Spleen (tissue), 13 donors: ENCODE measurements at places on chromosomes 7 and 10. TPM values are rescaled to one million over a fixed set of nuclear protein-coding genes. Genes with fewer than 3 reads are reported as not detected.

GRCh38 chr7:112449353-112449752, 907 bp upstream of the IFRD1 start:
- H3K4me3 ChIP-seq = peak overlapping the region; percentile 80
- no peak for DNase-seq
- H3K36me3 ChIP-seq = no peaks in the 10 kb centered on the region
- no peaks in the 10 kb centered on the region for H3K27me3 ChIP-seq
- peaks cover 59% of the 10 kb centered on the region for H3K4me1 ChIP-seq

DNA sequence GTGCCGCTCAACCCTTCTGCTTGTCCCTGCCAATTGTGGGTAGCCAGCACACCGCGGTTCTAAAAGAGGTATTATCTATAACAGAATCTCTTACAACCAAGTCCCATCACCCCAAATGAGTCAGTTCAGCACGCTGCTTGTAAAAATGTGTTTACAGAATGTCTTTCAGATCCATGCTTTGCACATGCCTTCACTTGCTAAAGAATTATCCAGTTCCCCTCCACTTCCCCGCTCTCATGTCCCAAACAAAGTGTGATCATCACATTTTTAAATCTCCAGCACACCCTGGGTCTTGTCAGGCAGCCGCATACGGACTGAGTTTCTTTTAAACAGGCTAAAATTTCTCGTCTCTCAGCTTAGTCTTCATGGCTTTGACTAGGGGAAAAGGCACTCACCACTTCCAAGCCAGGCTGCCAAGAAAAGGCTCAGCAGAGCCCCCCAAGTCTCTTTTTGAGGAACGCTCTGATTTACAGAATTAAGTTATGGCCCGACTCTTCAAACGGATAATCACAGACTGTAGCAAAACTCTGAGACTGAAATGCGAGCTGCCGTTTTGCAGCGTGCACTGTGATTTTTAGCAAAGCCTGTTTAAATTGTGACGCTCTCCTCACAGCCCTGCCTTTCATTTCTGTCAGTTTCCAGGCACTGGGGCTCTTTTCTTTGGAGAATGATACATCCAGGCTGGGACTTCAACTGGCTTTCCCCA, 29.8 kb upstream of the FGFR2 start:
- H3K4me3 ChIP-seq = no peak overlapping the region
- H3K27ac ChIP-seq = no peak overlapping the region
- H3K27me3 ChIP-seq = no peaks in the 10 kb centered on the region
- peak; percentile 20 for DNase-seq

- no peaks in the 10 kb centered on the region for H3K4me1 ChIP-seq
- no peaks in the 10 kb centered on the region for H3K36me3 ChIP-seq
- no peaks in the 10 kb centered on the region for H3K27me3 ChIP-seq
- no peak for DNase-seq
- H3K27ac ChIP-seq = no peak overlapping the region
Observed at GRCh38 chr7:3028071-3028757, 15.5 kb downstream of the CARD11 start.

GRCh38 chr10:7558036-7558435, 108.7 kb downstream of the ITIH5 start:
- no peak for DNase-seq
- H3K27me3 ChIP-seq = peaks cover 4% of the 10 kb centered on the region
- no peak overlapping the region for H3K4me3 ChIP-seq
- H3K4me1 ChIP-seq = peaks cover 27% of the 10 kb centered on the region

- no peak overlapping the region for H3K4me3 ChIP-seq
- no peaks in the 10 kb centered on the region for H3K36me3 ChIP-seq
Observed at GRCh38 chr7:124635416-124635815, 130.2 kb downstream of the GPR37 start.

Gene LDB3
- total RNA-seq = 0.52 TPM

Gene FRMD4A
- 79.9 TPM for total RNA-seq
